MV-4-11 (cell line): ENCODE measurements at places on chromosomes 16 and 17.

DNA sequence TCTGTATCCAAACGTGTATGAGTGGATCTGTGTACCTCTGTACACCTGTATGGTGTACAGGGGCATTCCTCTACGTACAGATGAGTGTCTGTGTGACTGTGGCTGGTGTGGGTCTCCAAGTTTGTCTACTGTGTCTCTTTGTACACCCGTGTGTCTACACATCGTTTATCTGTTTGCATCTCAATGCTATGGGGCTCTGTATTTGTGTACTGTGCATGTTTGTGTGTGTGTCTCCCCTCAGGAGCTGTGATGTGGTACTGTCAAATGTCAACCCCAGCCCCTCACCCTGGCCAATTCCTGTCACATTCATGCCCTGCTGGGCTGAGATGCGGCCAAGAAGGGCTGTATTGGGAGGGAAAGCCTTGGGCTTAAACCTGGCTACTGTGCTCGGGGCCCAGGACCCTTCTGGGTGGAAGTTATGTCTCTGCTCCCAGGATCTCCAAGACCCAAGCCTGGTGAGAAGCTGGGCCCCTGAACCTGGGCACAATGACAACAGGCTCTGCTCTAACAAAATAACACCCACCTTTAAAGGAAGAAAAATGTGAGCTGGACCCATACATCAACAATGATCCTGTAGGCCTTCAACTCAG, 3.5 kb upstream of the NAGS start:
- DNase-seq: no peak

DNA sequence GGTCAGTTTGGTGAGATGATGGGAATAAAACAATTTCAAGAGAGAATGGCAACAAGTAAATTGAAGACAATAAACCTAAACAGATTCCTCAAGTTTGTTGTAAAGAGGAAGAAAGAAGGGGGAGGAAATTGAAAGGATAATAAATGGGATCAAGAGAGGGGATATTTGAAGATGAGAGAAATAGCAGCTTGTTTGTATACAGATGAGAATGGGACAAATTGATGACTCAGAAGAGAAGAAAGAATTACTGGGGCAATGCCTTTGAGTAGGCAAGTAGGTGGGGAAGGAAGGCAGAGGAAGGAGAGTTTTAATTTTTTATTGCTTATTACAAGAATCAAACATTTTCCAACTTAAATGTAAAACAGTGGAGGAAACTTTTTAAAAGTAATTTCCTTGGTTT, 98.3 kb downstream of the CHD9 start:
- no peak for DNase-seq

DNA sequence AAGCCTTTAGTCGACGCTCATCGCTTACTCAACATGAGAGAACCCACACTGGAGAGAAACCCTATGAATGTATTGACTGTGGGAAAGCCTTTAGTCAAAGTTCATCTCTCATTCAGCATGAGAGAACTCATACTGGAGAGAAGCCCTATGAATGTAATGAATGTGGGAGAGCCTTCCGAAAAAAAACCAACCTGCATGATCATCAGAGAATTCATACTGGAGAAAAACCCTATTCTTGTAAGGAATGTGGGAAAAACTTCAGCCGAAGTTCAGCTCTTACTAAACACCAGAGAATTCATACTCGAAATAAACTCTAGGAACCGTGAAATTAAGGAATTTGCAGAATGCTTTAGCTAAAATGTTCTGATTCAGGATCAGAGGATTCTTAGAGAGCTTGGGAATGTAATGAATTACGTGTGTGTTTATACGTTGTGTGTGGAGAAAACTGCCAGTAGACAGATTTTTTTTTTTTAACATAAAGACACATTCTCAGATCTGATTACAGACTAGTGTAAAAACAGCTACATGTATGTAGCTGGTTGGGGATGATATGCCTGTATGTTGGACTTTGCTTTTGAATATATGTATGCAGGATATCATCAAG, 25.4 kb downstream of the ZFP90 start:
- peak; percentile 13 for DNase-seq

- peak; percentile 52 for DNase-seq
Measured at GRCh38 chr17:50426814-50427787, 1.1 kb downstream of the ACSF2 start.

GRCh38 chr16:48435906-48436305, 50.7 kb upstream of the SIAH1 start:
- DNase-seq: no peak

- no peak for DNase-seq
Measured at GRCh38 chr17:61447358-61447757, 4.9 kb upstream of the TBX4 start.

GRCh38 chr17:3762922-3763776, 37.8 kb downstream of the ITGAE start:
- peak; percentile 90 for DNase-seq
